ENCODE measurements at places on chromosomes 4 and X.
A peak's percentile ranks its signal among the peaks of the same experiment; 100 is the strongest.

DNA sequence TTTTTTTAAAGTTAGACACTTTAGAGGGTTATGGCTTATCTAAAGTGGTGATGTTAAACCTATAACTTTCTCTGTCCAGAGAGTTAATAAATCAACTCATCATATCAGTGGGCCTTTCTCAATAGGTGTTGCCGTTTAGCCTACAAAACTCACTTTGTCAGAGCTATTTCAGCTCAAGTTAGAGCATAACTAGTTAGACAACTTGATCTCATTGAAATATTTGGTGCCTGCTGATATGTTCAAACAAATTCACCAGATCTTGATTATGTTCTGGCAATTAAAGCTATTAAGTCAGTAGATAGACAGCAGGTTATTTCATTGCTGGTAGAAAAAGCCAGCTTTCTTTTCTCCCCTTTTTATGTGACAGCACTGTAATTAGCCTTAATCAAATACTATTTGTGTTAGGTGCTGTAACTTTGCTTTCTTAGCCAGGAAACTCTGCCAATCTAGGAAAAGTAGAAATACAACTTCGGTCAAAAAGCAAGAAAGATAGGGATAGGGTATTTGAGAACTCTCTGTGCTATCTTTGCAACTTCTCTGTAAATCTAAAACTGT, 191.8 kb downstream of the MAML3 start:
- no peak for DNase-seq

GRCh38 chr4:142420311-142421095, 425.6 kb downstream of the INPP4B start:
- DNase-seq = no peak

GRCh38 chr4:41174444-41174843, 39.9 kb downstream of the APBB2 start:
- no peak for DNase-seq

- DNase-seq = no peak
These were observed 51.6 kb downstream of the NFKB1 start for GRCh38 chr4:102552781-102553180.

DNA sequence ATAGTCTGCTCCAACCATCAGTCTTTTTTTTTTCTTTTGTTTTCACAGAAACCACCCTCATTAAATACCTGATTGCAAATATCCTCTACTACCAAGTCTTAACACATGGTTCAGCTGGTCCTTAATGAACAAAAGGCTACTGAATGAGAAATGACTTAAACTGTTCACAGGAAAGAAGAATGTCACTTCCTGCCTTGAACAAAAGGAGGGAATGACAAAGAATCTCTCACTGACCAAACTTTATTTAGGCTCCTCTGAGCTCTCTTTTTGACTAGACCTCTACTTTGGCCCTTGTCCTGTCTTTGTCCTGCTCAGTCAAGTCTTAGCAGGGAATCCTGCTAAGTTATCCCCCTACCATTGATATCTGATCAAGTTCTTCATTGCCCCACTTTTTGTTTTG, 31.8 kb upstream of the GJB1 start:
- DNase-seq = peak; percentile 11
